Activated T-helper 1 cell treated with Interleukin-2 at 50 U/mL for 16 hours (primary cell): ENCODE measurements at places on chromosomes 4 and X.

- no peak for DNase-seq
Observed at GRCh38 chr4:142706381-142706780, 139.7 kb downstream of the INPP4B start.

DNA sequence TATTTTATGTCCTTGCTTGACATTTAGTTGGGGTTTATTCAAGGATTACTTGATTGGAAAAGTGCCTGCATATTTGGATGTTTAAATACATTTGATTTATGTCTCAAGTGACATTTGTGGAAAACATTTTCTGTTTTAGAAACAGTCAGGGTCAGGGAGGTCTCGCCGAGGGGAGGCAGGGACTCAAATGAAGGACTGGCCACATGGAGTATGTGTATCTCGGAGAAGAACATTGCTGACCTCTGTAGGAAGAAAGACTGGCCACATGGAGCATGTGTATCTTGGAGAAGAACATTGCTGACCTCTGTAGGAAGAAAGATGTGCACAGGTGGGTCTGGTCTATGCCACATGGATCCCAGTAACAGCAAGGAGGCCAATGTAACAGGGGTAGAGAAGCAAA, 233.6 kb downstream of the TRIML1 start:
- DNase-seq, result no peak

DNA sequence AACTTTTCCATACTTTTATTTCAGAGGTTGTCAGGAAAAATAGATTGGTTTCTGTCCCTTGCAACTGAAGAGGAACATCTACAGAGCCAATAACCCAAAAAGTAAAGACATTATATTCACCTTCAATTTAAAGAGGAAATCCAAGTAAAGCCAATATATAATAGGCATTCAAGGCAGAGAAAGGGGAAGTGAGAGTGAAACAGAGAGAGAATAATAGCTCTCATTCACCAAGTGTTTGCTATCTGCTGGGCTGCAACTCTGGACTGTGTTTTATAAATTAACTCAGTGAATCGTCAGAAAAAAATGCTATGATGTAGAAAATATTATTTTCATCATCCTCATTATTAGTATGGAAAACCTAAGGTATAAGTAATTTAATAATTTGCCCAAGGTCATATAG, 448.5 kb downstream of the TRAM1L1 start:
- DNase-seq, result no peak

- no peak for DNase-seq
Observed at GRCh38 chrX:135914404-135914803, 20.9 kb downstream of the SAGE1 start.

- no peak for DNase-seq
Observed at GRCh38 chrX:19772096-19772821, 115.1 kb downstream of the SH3KBP1 start.

- DNase-seq, result no peak
Observed at GRCh38 chr4:161448550-161449180, 715.1 kb downstream of the FSTL5 start.

- no peak for DNase-seq
Observed at GRCh38 chr4:100736641-100737451, 219.0 kb upstream of the EMCN start.

GRCh38 chrX:2450681-2451080, 50.1 kb downstream of the DHRSX start:
- no peak for DNase-seq

- no peak for DNase-seq
Observed at GRCh38 chr4:113584407-113585150, 177.0 kb downstream of the CAMK2D start.

- DNase-seq, result no peak
Observed at GRCh38 chrX:153779891-153780677, 757 bp upstream of the SRPK3 start.

- DNase-seq, result no peak
Observed at GRCh38 chr4:123893011-123893981, 496.7 kb downstream of the SPRY1 start.

GRCh38 chr4:108731006-108731405, 31.8 kb downstream of the ETNPPL start:
- DNase-seq, result no peak

DNA sequence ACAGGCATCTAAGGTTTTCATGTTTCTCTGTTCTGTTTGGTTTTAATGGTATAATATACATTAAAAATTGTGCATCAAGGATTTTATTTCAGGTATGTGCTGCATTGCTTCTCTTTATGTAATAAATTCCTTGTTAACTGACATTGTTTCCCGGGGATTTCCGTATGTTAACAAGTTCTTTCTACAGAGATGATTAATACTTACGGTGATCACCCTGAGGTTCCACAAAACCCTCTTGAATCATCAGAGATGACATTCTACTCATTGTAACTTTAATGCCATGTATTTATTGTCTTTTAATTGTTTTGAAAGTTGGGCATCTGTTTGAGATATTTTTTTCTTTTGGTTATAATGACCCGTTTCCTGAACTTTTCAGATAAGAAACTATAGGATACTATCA, 37.5 kb downstream of the ARHGAP10 start:
- no peak for DNase-seq

- DNase-seq, result no peak
Observed at GRCh38 chrX:153930011-153930910, 4.2 kb upstream of the ARHGAP4 start.

GRCh38 chrX:105211066-105211575, 9.4 kb downstream of the TEX13A start:
- DNase-seq, result no peak

DNA sequence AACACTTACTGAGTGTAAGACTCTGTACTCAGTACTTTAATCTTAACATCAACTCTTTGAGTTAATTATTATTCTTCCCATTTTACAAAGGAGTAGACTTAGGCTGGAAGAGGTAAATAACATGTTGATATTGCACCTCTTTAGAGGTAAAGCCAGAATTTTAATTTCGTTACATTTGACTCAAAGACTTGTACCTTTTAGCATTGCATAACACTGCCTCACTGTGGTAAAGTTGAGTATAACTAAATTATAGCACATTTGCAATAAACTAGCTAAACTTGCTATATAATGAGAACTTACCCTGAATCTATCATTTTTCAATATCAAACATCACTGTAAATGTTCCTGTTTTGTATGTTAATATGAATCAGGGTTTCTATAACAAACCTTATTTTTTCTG, 218.5 kb downstream of the PRR32 start:
- no peak for DNase-seq

- DNase-seq, result no peak
Observed at GRCh38 chr4:74733756-74734155, 60.6 kb downstream of the BTC start.

DNA sequence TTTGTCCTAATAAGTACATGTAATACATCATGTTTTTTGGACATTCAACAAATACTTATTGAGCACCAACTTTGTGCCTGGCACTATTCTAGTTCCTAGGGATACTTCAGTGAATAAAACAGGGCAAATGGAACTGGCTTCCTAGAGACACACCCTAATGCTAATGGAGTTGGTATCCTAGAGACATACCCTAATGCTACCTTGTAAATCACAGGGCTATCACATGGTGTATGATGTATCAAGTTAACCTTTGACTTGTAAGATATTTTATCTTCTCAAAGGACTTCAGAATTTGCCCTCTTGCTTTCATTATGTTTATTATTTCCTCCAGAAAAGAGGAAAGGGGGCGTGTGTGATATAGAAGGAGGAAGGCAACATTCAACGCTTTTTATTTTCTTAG, 10.1 kb downstream of the GK start:
- no peak for DNase-seq

GRCh38 chr4:151652841-151653547, 107.8 kb downstream of the GATB start:
- no peak for DNase-seq

- no peak for DNase-seq
Observed at GRCh38 chrX:154059729-154060245, 37.7 kb downstream of the MECP2 start.

DNA sequence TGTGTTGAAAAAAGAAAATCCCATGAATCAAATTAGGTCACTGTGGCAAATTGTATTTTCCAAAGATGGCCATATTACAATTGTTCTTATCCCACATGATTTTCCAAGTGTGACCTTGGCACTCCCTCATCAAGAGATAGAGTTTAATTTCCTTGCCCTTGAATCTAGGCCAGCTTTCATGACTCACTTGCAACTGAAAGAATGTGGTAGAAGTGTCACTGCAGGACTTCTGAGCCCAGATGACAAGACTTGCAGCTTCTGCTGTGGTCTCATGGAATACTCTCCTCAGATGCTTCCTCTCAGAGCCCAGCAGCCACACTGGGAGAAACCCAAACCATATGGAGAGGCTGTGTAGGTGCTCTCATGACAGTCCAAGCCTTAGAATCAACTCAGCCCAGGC, 139.0 kb downstream of the ADAMTS3 start:
- DNase-seq, result no peak

GRCh38 chr4:79917246-79917645, 155.8 kb downstream of the ANTXR2 start:
- DNase-seq, result peak; percentile 3

DNA sequence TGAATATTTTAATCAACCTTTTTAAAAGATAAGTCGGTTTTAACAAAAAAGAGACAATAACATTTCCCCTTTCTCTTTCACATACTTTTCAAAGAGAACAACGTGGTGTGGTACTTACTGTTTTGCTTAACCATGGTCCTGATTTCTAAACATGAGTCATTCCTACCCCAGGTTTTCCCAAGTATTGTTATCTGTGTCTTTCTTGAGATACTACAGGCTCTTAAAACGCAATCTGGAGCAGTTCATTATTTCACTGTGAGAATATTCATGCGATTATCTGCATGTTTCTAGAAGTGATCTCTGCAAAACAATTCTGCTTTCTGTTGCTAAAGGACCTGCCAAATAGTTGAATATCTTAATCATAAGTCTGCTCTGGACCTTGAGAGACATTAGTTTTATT, 127.3 kb downstream of the TENM3 start:
- DNase-seq, result no peak

DNA sequence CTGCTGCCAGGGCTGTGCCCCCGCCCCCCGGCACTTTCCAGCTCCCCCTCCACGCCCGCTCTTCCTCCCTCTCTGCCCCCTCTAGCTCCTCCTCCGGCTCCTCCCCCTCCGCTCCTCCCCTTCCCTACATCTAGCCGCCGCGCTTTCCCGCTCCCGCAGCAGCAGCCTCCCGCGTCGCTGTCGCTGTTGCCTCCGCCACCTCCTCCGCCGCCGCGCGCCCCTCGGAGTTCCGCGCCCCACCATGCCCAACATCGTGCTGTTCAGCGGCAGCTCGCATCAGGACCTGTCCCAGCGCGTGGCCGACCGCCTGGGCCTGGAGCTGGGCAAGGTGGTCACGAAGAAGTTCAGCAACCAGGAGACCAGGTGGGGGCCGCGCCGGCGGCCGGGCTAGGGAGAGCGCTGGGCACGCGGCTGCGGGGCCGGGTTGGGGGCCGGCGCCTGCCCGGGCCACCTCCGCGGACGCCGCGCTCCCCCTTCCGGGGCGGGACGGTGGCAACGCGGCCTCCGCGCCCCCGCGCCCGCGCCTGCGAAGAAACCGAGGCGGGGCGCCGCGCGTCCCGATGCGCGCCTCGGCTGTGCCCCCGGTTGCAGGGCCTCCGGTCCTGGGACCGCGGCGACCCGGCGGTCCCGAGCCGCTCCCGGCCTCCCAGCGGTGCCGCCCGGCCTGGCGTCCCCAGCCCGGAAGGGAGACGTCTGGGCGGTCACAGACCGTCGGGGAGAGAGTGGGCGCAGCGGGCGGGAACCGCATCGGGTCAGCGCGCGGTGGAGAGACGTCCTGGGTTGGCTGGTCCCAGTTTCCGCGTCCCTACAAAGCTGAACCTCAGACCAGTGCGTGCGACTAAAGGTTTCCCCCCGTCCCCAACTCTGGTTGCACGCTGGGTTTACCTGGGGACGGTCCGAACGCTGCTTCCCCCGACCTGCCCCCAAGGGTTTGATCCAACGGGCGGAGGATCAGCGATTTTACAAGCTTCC, at the start of gene PRPS2:
Gene PRPS2, plus strand, starts transcription at position 156 of the 972 bp plus-strand sequence. Its CDS starts 86 bp downstream, at position 242.
- peak; percentile 53 for DNase-seq

DNA sequence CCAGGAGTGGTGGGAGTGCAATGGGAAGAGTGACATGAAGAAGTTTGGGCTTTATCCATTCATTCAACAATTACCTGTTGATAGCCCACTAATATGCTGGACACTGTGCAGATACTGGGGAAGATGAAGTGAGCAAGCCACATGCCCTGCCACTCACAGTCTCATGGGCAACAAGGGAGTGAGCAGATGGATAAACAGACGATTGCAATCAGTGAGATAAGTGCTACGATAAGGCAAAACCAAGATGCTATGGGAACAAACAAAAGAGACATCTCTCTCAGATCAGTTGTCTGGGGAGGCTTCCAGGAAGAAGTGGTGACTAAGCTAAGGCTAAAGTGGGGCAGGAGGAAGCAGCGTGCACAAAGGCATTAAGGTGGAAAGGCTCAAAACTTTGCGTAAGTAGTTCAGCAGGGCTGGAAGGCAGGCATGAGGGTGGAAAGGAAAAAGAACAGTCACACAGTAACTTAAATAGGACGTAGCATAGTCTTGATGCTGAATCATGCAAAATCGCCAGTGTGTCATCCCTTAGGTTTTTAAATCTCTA, 31.7 kb downstream of the GAB3 start:
- no peak for DNase-seq

- no peak for DNase-seq
Observed at GRCh38 chr4:140309124-140309870, 64.1 kb upstream of the SCOC start.

GRCh38 chr4:123505095-123506010, 108.8 kb downstream of the SPRY1 start:
- DNase-seq, result no peak

GRCh38 chr4:176436293-176436973, 116.7 kb downstream of the SPCS3 start:
- no peak for DNase-seq

- DNase-seq, result no peak
Observed at GRCh38 chr4:181307824-181308223, 935.4 kb upstream of the TENM3 start.

- DNase-seq, result no peak
Observed at GRCh38 chr4:73507541-73507940, 26.0 kb downstream of the AFM start.

DNA sequence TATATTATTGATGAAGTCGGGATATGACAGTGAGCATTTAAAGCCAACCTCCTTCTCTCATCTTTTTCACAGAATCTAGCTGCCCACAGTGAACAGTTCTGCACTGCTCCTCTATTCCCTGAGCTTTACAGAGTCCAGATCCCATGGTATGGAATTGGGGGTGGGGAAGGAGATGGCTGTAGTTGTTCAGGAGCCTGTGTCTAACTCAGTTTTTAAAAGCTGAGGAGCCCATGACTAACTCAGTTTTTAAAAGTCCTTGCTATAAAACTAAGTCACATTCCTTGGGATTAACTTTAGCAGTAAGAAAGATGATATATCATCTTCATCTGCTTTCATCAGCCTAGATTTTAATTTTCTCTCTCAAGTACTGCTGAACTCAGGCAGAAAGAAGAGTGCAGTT, 96.4 kb upstream of the STIM2 start:
- DNase-seq, result no peak

GRCh38 chr4:69843932-69844331, 16.0 kb downstream of the SULT1E1 start:
- no peak for DNase-seq

GRCh38 chr4:119570401-119570800, 58.2 kb downstream of the PDE5A start:
- DNase-seq, result no peak
